Sigmoid colon (tissue), 7 donors: ENCODE measurements at places on chromosomes 7 and 10. TPM values are rescaled to one million over a fixed set of nuclear protein-coding genes. Genes with fewer than 3 reads are reported as not detected.
A peak's percentile ranks its signal among the peaks of the same experiment; 100 is the strongest.

DNA sequence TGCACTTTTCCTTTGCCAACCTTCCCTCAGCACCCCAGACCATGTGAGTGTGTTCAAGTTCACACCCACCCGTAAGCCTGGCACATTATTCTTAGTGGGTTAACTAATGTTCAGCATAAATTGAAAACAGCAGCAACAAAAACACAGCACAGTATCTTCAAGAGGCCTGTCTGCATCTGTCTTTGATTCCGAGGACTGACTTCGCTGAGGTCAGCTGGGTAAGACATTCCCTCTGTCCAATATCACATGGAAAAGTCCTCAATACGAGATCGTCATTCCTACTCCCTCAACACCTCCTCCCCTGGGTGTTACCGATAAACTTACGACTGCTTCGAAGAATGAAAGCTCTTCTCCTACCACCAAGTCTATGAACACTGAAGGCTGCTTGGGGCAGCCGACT is 218.8 kb downstream of the SFMBT2 start:
- no peak overlapping the region for H3K4me3 ChIP-seq
- H3K27ac ChIP-seq = no peak overlapping the region
- H3K27me3 ChIP-seq = no peaks in the 10 kb centered on the region

DNA sequence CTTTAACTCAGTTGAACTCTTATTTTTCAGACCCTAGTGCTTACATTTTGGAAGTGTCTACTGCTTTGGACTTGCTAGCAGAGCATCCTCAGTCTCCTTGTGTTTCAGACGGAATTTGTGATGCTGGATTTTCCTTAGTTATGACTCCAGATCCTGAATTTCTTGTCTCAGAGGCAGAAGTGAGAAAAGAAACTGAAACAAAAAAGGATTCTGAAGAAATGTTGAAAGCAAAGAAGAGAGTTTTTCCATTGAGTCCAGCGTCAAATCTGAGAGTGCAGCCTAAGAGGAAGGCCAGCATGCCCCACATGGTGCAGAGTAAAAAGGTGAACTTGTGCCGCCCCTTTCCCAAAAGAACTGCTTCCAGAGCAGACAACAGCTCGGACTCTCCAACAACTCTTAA is 46.1 kb downstream of the TASOR2 start:
- H3K4me1 ChIP-seq = no peaks in the 10 kb centered on the region
- no peak overlapping the region for H3K27ac ChIP-seq
- DNase-seq = no peak

- no peak overlapping the region for H3K4me3 ChIP-seq
- no peak for DNase-seq
- peaks cover 80% of the 10 kb centered on the region for H3K4me1 ChIP-seq
- no peaks in the 10 kb centered on the region for H3K27me3 ChIP-seq
- peak overlapping the region; percentile 80 for H3K27ac ChIP-seq
Measured at GRCh38 chr7:134919240-134919641, 67.1 kb upstream of the AGBL3 start.

- H3K4me1 ChIP-seq = no peaks in the 10 kb centered on the region
- DNase-seq = no peak
- no peaks in the 10 kb centered on the region for H3K27me3 ChIP-seq
- no peak overlapping the region for H3K4me3 ChIP-seq
Measured at GRCh38 chr10:71657604-71658466, 61.7 kb downstream of the C10orf105 start.

Gene ELN
- total RNA-seq = 174 TPM

DNA sequence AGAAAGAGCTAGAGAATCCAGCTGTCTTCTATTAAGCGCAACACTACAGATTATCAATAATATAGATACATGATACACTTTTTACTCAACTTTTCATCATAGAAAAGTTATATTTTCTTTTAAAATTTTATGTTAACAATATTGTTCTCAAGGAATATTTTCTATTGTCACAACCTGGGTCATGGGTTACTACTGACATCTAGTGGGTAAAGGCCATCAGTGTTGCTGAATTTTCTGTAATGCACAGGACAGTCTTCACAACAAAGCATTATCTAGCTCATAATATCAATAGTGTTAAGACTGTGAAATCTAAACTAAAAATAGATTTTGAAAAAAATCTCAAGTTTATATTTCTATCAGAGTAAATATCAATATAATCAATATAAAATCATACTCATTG is 209.8 kb downstream of the ZNF33B start:
- no peaks in the 10 kb centered on the region for H3K27me3 ChIP-seq
- no peak for DNase-seq
- H3K27ac ChIP-seq = no peak overlapping the region
- no peaks in the 10 kb centered on the region for H3K4me1 ChIP-seq
- no peaks in the 10 kb centered on the region for H3K36me3 ChIP-seq

- H3K27me3 ChIP-seq = no peaks in the 10 kb centered on the region
- no peaks in the 10 kb centered on the region for H3K36me3 ChIP-seq
- DNase-seq = no peak
- H3K4me1 ChIP-seq = no peaks in the 10 kb centered on the region
Measured at GRCh38 chr7:137626469-137627067, 220.2 kb downstream of the DGKI start.

Gene CRYGN
- total RNA-seq = 1.8 TPM

DNA sequence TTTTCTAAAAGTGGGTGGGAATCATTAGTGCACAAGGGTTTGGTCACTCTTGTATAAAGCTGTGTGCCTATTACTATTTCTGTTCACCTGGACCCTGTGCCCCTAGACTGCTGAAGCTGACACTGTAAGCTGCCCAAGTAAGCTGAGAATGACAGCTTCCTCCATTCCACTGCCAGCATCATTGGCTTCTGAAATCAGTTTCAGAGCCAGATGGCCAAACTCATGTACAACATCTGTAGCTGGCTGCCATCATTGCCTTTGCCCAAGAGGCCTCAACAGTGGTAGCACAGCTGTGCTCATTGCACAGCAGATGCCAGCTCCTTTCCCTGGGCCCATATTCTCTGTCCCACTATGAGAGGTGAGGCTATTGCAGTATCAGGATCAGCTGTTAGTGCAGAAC is 165.7 kb downstream of the CPEB3 start:
- no peak overlapping the region for H3K4me3 ChIP-seq
- H3K4me1 ChIP-seq = no peaks in the 10 kb centered on the region
- peak overlapping the region; percentile 69 for H3K27ac ChIP-seq
- H3K36me3 ChIP-seq = no peaks in the 10 kb centered on the region

DNA sequence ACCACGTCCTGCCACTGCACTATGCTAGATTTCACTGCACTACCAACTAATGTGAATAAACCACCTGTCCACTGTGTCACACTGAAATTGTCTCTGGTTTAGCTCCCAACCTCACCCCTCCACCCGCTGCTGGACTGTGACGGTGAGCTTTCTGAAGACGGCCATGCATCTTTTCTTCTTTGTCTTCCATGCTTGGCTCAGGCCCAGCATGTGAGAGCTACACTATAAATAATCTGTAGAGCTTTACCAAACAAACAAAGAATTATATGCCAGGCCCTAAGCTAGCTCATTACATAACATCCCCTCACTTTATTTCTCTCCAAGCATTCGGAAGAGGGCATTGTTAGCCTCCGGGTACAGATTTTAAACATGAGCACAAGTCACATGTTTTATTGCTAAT is 633.2 kb downstream of the TNS3 start:
- no peak overlapping the region for H3K27ac ChIP-seq
- no peak for DNase-seq
- H3K4me1 ChIP-seq = peaks cover 4% of the 10 kb centered on the region
- no peak overlapping the region for H3K4me3 ChIP-seq
